Urinary bladder (tissue), 4 donors: ENCODE measurements at places on chromosomes 1 and 21. TPM values are rescaled to one million over a fixed set of nuclear protein-coding genes. Genes with fewer than 3 reads are reported as not detected.

Gene PM20D1
- 1.6 TPM for total RNA-seq

Gene SLC19A1
- 4.2 TPM for total RNA-seq

DNA sequence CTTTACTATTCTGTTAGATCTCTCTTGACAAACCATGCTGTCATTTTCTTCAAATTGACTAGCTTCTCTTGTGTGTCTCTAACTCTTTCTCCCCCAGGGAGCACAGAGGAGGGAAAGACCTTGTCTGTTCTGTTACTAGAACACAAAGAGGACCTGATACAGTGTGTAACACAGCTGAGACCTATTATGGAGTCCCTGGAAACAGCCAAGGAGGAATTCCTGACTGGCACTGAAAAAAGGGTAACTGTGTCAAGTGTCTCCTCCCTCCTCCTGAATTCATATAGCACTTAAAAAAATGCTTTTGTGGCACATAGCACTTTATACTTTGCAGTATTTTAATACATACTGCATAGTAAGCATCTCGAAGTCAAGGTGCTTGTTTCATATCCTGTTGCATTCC, 50.6 kb downstream of the ZBTB40 start:
- no peak for DNase-seq

Gene KRTAP19-1
- total RNA-seq = not detected

GRCh38 chr1:76944942-76945341, 77.7 kb downstream of the ST6GALNAC5 start:
- no peak for DNase-seq

- no peak for DNase-seq
These were observed 29.8 kb downstream of the IFNGR2 start for GRCh38 chr21:33433001-33433400.

Gene KAZN
- 8.4 TPM for total RNA-seq

Gene OR2AK2
- total RNA-seq = not detected

Gene DDX20
- 18.9 TPM for total RNA-seq

Gene IRF2BP2
- 137 TPM for total RNA-seq

DNA sequence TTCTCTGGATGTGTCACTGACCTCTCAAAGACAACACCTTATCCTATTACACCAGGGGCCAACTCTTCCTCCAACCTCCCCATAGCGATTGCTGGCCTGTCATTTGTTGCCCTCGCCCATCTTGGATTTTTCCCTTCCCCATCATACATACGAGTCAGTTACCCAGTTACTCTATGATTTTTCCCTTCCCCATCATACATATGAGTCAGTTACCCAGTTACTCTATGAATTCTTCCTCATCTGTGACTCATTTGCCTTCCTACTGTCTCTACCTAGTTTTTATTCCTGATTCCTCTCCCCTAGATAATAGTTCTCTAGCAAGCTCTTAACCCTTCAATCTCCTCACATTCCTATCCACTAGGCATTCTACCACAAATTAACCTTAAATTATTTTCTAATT, 178.8 kb downstream of the NR5A2 start:
- DNase-seq = no peak

Gene OR10Z1
- not detected for total RNA-seq

Gene TMEM50B
- total RNA-seq = 80.7 TPM

- DNase-seq = peak; percentile 73
These were observed 33.3 kb upstream of the FAM3B start for GRCh38 chr21:41283211-41283818.

GRCh38 chr1:29675481-29676263, 439.4 kb downstream of the PTPRU start:
- DNase-seq = no peak

GRCh38 chr1:165376041-165376810, 19.7 kb upstream of the LMX1A start:
- peak; percentile 87 for DNase-seq

DNA sequence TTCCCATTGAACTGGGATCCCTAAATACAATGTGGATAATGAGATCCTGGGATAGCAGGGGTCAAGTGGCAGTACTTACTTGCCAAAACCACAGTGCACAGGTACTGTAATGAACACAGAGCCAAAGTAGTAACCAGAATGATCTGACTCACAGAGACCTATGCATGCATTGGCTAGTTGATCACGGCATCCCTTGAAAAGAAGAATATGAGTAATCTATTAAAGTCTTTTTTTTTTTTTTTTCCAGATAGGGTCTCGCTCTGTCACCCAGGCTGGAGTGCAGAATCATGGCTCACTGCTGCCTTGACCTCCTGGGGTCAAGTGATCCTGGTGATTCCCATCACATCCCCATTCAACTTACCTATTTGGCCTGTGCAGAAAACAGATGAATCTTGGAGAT, 29.4 kb upstream of the EIF4G3 start:
- DNase-seq = no peak

DNA sequence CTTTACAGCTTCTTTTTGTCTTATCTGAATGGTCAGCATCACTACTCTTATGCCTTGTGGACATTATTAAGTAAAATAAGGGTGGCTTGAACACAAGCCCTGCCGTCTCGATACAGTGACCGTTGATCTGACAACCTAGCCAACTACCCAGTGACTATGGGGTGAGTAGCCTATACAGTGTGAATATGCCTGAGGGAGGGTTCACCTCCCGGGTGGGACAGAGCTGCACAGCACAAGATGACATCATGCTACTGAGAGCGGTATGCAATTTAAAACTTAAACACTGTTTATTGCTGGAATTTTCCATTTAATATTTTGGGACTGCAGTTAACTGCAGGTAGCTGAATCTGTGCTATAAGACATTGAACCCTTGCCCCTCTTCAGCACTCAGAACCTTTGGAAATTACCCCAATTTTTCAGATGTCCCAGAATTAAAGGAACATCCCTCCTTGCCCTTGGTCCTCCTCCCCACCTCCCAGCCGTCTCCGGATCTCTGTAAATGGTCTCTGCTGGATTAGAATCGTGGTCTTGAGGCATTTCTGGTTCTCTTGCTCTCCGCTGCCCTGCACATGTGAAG, 618.5 kb downstream of the PTPRU start:
- no peak for DNase-seq

Gene SPRR2E
- total RNA-seq = not detected

GRCh38 chr1:227899141-227899819, 48.5 kb downstream of the WNT9A start:
- no peak for DNase-seq

DNA sequence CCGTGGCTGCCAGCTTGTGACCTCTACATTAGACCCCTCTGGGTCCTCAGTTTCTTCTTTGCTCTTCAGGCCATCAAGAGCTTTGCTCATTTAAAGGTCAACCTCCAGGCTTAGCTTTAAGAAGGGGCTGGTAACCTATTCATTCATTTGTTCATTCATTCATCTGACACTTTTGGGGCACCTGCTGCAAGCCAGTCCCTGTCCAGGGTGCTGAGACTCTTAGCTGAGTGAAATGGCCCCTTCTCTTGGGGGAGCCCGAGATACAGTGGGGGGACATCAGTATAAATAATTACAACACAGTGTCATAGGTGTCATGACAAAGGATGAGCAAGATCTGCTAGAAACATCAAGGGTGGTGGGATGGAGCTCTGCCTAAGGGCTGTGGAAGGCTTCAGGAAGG, 10.5 kb upstream of the TTC4 start:
- no peak for DNase-seq

- peak; percentile 54 for DNase-seq
These were observed 23.8 kb downstream of the SEC16B start for GRCh38 chr1:177945943-177946650.

Gene IARS2
- total RNA-seq = 71.1 TPM

Gene HTR6
- total RNA-seq = not detected

Gene TIE1
- total RNA-seq = 38.5 TPM

GRCh38 chr1:115867216-115867615, 26.3 kb upstream of the NHLH2 start:
- no peak for DNase-seq

Gene GIPC2
- total RNA-seq = 4.4 TPM

DNA sequence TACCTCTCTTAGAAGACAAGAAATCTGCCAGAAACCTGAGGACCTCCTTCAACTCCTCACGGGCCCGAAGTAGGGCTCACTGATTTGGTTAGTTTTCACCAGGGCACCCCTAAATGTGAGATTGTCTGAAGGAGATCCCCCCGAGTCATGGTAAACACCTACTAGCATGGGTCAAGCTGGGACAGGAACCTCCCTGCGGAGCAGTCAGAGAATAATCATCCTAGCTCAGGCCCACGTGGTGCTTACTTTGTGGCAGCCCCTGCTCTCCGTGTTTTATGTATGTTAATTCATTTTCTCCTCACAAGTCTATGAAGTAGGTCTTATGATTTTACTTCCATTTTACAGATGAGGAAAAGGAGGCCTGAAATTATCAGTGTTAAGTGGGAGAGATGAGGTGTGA, 138.2 kb downstream of the NTPCR start:
- DNase-seq = no peak

DNA sequence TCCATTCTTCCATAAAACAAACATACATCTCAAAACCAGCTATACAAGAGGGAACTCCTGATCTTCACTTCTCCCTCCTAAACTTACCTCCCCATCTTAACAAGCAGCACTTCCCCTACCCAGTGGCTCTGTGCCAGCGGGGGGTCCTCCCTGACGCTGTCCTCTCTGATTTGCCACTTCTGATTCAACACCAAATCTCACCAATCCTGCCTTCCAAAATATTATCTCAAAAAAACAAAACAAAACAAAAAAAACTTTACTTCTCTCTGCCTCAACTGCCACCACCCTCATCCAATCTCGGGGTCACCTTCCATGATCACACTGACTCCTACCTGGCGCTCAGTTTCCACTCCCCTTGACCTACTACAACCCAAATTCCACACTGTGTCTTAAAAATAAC, 72.8 kb downstream of the SLC45A1 start:
- no peak for DNase-seq

- no peak for DNase-seq
These were observed 50.1 kb downstream of the VPS13D start for GRCh38 chr1:12279728-12280464.

Gene MAN1C1
- 18.2 TPM for total RNA-seq

Gene PTPRF
- 48.7 TPM for total RNA-seq

DNA sequence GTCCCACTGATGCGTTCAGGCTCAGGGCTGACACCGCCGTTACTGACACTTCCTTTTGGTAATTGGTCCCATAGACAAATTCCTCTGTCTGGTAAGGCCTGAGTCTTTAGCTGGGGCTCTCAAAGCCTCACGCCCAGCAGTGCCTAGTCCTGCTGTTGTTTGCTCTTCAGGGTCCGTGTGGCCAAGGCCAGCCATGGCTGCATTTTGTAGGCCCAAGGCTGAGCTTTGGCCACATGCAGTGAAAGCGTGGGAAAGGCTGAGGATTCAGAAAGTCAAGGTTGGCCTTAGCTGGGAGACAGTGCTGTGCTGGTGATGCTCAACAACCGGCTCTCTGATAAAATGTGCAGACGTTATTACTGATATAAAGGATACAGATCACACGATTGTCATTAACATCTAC, 63.5 kb upstream of the C1orf174 start:
- DNase-seq = no peak

Gene E2F2
- total RNA-seq = 2.9 TPM

DNA sequence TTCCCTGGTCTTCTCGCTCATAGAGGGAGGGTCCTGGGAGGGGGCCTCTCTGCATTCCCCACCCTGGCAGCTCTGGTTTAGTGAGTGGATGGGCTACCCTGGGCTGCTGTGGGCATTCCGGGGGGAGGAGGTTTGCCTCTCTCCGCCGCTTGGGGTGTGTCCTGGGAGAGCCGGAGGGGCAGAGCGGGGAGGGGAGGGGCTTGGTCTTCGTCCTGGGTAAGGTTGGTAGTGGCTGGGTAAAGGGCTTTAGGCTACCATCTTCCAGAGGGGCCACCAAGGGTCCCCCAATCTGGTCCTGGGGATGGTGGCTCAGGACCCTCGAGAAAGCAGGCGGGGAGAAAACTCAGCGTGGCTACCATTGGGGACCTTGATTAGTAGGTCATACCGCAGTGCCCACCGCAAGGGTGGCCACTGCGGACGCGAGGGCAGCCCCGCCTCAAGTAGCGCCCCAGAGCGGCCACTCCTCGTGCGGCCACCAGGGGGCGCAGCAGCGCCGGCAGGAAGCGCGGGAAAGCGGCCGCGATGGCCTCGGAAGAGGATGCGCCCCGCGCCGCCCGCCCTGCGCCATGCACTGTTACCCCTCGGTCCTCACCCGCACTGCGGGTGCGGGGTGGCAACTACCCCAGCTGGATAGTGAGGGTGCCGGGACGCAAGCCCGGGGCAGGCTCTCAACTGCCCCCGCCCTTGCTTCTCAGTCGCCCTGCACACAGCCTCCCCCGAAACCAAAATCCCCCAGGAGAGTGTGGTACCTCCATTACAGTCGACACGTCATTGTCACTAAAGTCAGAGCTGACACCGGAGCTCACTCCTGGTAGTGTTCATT, 44.1 kb upstream of the SLC25A33 start:
- no peak for DNase-seq

GRCh38 chr1:155003766-155004351, 1.3 kb downstream of the ZBTB7B start:
- no peak for DNase-seq

GRCh38 chr1:175338387-175339135, 146.0 kb upstream of the KIAA0040 start:
- DNase-seq = no peak

DNA sequence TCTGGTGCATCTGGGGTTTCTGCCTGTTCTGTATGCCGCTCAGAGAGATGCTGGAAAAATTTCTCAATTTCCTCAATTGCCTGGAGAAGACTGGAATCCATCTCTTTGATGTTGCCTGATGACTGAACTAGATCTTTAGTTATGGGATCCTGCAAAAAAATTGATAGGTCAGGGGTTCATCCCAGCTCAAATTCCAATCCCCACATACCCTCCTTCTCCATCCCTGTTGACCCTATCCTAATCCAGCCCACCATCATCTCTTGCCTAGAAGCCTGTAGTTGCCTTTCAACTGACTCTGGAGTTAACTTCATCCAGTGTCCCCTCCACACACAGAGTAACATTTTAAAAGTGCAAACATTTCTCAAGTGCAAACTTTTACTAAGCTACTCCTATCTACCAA, at the start of gene KLF18:
KLF18 (minus strand) TSS at position 101 of the 400 bp plus-strand sequence; CDS start at position 101, 0 bp downstream.
- DNase-seq = no peak

- DNase-seq = no peak
These were observed 3.4 kb upstream of the GPR89B start for GRCh38 chr1:147924813-147925212.

Gene FCRL2
- total RNA-seq = 0.26 TPM

Gene WNT3A
- not detected for total RNA-seq

Gene ALG14
- 4.4 TPM for total RNA-seq

DNA sequence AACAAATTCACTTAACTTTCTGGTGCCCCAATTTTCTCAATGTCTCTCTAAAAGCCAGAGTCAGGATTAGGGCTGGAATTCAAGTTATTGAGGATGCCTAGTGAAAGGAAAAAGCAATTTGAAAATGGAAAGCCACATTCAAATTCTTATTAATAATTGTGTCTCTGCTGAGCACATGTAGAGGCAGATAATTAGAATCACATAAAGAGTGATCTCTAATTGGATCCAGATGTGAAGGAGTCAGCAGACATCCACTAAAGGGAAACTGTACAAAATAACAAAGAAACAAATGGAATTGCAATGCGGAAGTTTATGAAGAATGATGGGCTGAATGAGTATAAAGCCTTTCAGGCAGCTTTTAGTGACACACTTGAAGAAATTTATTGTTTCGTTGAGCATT, 482.6 kb downstream of the TTLL7 start:
- DNase-seq = no peak

Gene SERTAD4
- total RNA-seq = 6.9 TPM
